ENCODE measurements at places on chromosomes 12 and 14.
A peak's percentile ranks its signal among the peaks of the same experiment; 100 is the strongest.

DNA sequence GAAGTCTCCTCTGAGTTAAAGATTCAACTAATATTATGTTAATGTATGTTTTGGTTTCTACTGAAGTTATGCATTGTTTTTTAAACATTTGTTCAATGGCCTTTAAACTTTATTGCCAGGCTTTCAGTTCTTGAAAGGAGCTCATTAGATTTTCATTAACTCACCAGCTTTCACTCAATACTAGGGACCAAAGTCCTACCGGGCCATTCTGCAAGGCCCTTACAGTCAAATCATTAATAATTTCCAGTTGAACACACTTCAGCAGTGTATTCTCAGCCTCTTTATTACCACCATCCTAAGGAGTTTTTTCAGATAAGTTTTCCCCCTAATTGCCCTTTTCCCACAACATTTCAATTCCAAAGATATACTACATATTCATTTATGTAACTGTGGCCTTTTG lies 409.2 kb downstream of the DIO2 start:
- DNase-seq = no peak

GRCh38 chr12:75571656-75572205 lies 60.3 kb upstream of the KRR1 start:
- no peak for DNase-seq

- no peak for DNase-seq
These were observed 1.8 kb downstream of the GLI1 start for GRCh38 chr12:57461276-57461916.

DNA sequence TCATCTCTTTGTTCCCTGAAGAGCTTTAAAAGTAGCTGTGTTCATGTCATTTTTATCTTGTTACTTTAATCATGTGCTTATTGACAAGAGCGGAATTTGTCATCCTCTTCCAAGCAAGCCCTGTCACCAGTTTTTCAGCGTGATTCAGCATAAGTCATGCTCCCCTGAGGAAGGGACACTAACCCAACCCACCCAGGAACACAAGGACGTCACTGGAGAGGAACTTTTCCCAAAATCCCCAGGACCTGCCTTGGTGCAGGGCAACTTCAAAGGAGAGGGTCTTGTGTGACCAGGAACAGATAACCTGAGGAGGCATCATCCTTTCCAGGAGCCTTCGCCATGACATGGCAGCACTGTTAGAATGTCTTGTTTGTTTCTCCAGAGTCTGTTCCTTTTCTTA lies 107.1 kb upstream of the DIO3 start:
- DNase-seq = no peak

DNA sequence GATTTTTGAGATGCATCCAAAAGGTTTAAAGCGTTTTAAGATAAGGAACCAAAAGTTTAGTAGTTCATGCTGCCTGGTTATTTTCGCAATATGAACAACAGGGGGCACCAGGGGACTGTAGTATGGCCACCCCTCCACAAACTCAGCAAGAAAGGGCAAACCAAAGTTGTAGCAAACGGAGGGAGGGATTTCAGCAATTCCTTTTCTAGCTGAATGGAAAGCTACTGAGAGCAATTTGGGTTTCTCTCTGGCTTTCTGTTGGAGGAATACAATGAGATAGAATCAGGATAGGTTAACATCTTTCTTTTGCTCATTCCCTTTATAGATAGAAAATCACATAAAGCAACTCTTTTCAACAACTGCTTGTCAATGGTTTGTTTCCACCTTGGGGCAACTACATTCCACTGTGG lies 62.5 kb downstream of the DRAM1 start:
- peak; percentile 16 for DNase-seq

GRCh38 chr14:97198813-97199212 lies 401.6 kb downstream of the VRK1 start:
- no peak for DNase-seq

GRCh38 chr14:41360126-41360525 lies 246.6 kb upstream of the LRFN5 start:
- no peak for DNase-seq

DNA sequence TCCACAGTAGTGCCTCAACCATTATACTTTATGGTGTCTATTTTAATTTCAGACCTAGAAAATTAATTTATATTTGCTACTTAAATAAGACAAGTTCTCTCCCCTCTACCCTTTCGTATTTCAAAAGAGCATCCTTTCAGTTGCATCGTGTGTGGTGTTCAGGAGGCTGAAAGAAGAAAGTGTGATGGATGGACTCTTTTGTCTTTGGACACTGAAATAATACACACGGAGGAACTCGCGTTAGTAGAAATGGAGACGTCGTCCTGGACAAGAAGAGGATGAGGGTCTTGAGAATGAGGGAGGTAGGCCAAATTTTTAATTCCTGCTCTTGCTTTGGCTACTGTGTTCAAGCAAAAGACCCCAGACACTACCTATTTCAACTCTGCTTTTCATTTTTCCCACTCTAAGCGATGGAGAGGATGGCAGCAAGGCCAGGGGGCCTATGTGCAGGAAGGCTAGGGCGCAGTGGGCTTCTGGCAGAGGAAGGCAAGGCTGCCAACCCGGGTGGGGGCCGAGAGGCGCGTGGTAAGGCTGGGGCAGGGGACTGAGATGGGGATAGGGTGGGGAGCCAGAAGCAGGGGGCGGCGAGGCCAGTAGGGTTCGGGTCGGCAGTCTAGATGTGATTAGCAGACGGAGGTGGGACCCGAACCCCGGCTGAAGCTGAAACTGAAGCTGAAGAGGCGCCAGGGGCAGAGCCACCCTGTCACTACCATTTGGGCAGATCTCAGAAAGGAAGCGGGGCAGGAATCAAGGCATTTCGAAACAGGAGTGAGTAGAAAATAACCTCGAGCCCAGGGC lies 722 bp downstream of the TMED8 start:
- DNase-seq = no peak

DNA sequence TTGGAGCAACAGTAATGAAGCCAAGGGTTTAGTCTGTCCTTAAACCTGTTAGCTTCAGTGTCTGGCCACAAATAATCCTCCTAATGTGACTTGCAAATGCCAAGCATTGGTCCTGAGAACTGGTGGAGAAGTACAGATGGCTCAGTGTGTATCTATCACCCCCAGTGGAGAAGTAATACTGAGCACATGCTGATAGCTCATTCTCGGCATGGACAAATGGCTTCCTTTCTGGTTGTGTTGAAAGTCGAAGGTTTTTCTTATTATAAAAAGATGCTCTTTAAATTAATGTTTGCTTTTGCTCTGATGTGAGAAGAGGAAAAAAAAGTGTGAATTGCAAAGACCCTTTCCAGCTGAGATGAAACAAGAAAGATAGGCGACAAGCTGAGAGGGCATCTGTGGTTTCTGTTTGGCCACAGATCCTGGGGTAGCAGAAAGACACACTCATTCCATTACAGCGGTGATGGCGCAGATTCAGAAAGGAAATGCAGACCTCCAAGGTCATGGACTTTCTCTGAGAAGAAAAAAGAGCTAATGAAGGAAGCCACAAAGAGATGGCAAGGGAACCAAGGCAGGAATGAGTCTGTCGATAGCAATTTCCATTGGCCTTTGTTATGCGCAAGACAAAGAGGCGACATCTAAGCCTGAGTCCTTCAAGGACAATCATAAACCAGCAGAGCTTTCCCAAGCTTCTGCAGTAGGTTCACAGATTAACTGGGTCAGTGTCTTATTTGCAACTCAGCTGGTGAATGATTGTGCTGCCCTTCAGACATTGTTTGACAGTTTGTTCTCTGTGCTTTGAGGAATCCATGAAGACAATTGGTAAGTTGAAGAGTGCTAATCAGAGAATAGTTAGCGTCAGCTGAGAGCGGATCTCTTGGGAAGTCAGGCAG lies 155.5 kb upstream of the RGS6 start:
- DNase-seq = no peak

DNA sequence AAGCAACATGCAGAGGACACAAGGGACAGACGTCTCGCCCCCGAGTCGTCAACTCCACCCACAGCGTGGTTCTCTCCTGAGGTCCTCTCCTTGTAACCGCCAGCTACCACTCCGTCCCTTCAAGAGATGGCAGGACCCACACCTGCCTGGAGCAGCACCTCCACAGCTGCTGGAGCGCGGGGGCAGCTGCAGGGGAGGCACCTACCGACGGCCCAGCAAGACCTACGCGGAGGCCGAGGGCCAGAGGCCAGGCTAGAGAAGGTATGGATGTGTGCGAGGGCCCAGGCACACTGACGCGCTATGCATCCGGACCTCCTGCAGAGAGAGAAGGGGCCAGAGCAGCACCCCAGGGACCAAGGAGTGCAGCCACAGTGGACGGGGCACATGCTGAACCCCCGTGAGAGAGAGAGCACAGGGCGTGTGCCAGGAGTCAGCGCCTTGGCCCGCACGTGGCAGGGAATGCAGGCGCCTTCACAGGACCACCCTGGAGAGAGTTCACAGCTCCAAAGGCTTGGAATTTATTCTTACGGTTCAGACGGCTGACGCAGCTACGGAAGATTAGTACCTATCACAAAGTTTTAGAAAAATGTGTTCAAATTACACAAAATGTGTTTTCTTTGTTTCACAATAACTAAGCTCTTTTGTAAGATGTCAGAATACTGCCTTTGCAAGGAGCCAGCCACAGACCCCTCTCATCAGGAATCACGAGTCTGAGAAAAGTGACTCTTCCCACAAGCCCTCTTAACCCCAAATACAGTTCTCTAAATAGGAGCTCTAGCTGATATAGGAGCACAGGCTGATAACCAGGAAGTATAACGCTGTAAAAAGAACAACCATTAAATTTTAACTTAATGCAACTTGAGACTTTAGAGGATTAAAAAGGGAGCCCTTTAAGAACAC lies 36.8 kb downstream of the CDC42BPB start:
- no peak for DNase-seq

DNA sequence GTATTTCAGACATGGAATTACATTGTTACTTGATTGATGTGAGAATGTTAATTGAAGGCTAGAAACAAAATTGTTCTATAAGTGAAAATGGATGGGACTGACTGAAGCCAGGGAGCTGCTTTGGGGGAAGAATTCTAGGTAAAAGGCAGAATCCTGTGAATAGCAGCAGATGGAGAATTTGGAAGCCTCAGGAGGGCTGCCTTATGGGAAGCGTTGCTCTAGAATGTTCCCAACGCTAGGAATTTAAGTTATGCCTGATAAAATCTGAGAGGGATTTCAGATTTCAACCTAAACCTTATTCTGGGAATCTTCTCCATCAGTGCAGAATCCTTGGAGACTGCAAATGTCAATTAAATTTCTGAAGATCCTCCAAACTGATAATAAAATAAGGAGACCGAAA lies 858.2 kb upstream of the FLRT2 start:
- DNase-seq = no peak

GRCh38 chr14:25150401-25150800 lies 100.5 kb upstream of the STXBP6 start:
- DNase-seq = no peak

DNA sequence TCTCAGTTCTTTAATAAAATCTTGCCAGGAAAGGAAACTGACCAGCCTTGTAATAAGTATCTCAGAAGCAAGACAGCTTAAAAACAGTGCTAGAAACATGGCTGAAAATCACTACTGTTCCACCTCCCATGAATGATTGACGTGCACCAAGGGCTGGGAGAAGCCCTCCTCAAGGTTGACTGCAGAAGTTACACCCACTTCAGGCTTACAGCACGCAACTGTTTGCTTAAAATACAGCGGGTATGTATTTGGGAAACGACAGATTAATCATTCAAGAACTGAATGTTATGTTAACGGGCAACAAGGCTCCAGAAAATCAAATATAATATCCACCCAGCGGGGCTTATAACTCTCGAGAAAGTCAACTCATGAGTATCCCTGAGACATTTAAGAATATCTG lies 22.1 kb downstream of the PRKD1 start:
- DNase-seq = no peak

GRCh38 chr12:27148373-27148772 lies 66.0 kb upstream of the C12orf71 start:
- no peak for DNase-seq
